HT-29 (cell line): ENCODE measurements at places on chromosomes 1 and 21. TPM values are rescaled to one million over a fixed set of nuclear protein-coding genes. Genes with fewer than 3 reads are reported as not detected.
A peak's percentile ranks its signal among the peaks of the same experiment; 100 is the strongest.

DNA sequence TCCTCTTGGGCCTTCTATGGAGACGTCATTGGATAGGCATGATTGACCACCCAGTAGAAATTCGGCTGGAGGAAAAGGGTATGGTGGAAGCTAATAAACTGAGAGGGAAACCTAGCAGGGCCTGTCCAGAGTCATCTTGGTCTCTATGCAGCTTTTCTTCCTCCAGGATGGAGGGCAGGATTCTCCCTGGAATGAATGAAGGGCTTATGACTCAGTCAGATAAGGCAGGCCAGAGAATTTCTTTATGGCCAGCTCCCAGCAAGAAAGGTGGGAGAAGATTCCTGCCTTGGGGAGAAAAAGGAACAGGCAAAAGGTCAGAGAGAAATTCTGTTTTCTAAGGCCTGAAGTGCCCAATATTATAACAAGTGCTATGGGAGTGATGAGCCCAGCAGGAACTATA lies 17.1 kb downstream of the FBLIM1 start:
- DNase-seq, result no peak

TEX38 gene
- 0.20 TPM in 1 of 2 replicates, not detected in the other for total RNA-seq

ZYG11A gene
- total RNA-seq, result not detected in 2 replicates

DNA sequence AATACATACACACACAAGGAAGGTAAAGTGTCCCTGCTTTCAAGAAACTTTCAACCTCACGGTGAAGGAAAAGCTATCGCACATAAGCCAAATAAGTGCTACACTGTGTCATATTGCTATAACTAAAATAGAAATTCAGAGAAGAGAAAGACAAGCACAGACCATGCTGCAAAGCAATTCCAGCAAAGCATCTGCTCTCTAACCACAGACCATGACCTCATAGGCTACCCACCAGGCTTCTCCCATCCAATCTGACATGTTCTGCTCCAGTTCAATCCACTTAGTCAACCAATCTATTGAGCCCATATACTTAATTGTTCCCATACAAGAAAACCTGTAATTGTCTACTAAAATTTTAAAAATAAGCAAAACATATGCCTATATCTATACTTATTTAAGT lies 211.3 kb downstream of the BARHL2 start:
- no peak for DNase-seq

DNA sequence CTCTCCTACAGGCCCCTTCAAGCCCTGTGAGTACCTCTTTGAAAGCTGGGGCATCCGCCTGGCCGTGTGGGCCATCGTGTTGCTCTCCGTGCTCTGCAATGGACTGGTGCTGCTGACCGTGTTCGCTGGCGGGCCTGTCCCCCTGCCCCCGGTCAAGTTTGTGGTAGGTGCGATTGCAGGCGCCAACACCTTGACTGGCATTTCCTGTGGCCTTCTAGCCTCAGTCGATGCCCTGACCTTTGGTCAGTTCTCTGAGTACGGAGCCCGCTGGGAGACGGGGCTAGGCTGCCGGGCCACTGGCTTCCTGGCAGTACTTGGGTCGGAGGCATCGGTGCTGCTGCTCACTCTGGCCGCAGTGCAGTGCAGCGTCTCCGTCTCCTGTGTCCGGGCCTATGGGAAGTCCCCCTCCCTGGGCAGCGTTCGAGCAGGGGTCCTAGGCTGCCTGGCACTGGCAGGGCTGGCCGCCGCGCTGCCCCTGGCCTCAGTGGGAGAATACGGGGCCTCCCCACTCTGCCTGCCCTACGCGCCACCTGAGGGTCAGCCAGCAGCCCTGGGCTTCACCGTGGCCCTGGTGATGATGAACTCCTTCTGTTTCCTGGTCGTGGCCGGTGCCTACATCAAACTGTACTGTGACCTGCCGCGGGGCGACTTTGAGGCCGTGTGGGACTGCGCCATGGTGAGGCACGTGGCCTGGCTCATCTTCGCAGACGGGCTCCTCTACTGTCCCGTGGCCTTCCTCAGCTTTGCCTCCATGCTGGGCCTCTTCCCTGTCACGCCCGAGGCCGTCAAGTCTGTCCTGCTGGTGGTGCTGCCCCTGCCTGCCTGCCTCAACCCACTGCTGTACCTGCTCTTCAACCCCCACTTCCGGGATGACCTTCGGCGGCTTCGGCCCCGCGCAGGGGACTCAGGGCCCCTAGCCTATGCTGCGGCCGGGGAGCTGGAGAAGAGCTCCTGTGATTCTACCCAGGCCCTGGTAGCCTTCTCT lies 23.5 kb downstream of the UBE2T start:
- no peak for DNase-seq

- peak; percentile 12 for DNase-seq
Measured at GRCh38 chr21:37073417-37074196, 553 bp downstream of the TTC3 start.

GRCh38 chr1:229621663-229622062 lies 4.3 kb downstream of the TAF5L start:
- no peak for DNase-seq

GRCh38 chr1:161000736-161001480 lies 20.0 kb downstream of the F11R start:
- DNase-seq, result no peak

DNA sequence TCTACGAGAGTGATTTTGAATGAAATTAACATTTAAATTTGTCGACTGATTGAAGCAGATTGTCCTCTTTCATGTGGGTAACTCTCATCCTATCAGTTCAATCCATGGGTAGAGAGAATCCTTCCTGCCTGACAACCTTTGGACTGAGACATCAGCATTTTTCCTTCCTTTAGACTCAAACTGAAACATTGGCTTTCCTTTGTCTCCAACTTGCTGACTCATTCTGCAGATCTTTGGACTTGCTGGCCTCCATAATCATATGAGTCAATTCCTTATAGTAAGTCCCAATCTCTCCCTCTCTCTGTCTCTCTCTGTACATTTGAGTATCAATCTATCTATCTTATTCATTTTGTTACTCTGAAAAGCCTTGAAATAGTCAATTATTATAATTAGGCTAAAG lies 416.7 kb downstream of the LRRIQ3 start:
- peak; percentile 43 for DNase-seq

DNA sequence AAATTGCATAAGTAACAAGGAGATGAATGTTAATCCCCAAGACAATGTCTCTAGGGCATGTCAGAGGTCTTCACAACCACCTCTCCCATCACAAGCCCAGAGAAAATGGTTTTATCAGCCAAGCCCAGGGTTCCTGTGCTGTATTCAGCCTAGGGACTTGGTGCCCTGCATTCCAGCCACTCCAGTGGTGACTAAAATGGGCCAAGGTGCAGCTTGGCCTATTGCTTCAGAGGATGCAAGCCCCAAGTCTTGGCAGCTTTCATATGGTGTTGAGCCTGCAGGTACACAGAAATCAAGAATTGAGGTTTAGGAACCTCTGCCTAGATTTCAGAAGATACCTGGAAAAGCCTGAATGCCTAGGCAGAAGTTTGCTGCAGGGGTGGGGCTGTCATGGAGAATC lies 1118.6 kb downstream of the PLA2G4A start:
- DNase-seq, result no peak

DNA sequence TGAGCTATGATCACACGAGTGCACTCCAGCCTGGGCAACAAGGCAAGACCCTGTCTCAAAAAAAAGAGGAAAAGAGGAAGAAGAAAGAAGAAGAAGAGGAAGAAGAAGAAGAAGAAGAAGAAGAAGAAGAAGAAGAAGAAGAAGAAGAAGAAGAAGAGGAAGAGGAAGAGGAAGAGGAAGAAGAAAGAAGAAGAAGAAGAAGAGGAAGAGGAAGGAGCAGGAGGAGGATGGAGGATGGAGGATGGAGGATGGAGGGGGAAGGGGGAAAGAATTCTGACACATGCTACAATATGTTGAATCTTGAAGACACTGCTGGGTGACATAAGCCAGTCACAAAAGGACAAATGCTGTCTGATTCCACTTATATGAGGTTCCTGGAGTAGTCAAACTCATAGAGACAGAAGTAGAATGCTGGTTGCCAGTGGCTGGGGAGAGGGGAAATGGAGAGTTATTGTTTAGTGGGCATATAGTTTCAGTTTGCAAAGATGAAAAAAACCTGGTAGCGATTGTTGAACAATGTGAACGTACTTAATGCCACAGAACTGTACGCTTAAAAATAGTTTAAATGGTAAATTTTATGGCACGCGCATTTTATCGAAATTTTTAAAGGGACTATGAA lies 47.3 kb upstream of the COA6 start:
- no peak for DNase-seq
